ENCODE measurements at places on chromosomes 7 and 10.

GRCh38 chr7:117116211-117116610 lies 162.9 kb downstream of the ST7 start:
- DNase-seq: no peak

DNA sequence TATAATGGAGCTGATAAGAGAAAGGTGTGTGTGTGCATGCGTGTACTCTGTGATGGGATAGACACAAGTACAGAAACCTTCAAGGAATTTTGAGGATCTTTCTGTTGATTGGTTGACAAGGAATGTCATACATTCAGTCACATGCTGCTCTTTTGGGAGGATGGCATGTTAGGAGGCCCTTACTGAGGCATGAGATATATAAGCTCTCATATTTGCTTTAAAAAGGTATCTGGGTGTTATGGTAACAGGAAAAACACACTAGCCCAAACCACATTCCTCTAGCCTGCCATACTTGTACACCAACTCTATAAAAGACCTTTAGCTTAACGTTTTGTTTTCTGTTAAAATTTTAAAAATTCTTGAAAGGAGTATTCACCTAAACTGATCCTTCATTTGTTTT lies 72.5 kb upstream of the EGFR start:
- no peak for DNase-seq

DNA sequence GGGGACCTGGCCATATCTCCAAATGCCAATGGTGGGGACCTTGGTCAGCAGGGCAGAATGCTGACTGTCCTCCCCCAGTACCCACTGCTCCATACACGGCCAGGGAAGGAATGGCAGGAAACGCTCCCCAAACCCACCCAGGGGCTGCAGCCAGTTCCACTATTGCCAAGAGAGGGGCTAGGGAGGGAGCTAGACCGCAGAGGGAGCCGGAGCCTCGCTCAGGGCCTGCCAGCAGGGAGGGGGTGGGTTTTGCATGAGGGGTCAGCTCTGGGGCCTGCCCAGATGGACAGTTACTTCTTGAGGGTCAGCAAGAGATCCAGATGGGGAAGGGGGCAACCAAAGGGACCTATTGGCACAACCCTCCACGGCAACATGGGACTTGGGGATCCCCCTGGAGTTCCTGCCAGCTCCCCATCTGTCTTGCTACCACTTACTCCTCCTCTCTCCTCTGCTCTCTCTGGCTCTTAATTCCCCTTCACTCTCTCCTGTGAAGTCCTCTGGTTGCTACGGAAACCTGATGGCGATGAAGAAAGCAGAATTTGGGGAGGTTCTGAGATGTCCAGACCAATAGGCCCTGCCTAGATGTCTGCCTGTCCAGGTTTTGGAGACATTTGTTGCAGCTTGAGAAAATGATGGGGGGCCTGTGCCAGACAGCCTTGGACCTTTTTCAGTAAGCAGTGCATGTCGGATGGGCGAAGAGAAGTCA lies 12.6 kb downstream of the FGF8 start:
- no peak for DNase-seq

DNA sequence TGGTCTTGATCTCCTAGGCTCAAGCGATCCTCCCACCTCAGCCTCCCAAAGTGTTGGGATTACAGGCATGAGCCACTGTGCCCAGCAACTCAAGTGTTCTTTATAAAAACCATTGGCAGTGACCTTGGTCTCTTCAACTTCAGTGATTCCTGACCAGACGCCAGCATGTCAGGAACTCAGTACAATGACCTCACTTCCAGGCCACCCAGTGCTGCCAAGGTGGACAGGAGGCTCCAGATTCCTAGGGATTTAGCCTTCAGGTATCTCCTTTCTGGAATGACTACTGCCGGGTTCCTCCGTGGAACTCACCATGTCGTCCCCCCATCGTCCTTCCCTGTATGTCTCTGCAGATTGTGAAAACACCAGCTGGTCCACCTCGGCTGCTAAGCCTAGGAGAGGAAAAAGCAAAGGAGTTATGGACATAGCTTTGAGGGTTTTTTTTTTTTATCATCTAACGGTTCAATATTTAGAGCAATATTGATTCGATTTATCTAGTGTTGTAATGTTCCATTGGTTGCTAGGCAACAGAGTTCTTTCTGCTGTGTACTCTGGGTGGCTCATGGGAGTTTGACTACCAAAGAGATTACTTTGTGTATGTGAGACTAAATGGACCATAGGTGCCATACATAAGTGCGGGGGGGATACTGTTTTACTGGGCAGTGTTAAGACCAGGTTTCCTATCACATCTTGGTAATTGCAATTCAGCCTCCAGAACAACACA lies 425.8 kb upstream of the AUTS2 start:
- DNase-seq: no peak

DNA sequence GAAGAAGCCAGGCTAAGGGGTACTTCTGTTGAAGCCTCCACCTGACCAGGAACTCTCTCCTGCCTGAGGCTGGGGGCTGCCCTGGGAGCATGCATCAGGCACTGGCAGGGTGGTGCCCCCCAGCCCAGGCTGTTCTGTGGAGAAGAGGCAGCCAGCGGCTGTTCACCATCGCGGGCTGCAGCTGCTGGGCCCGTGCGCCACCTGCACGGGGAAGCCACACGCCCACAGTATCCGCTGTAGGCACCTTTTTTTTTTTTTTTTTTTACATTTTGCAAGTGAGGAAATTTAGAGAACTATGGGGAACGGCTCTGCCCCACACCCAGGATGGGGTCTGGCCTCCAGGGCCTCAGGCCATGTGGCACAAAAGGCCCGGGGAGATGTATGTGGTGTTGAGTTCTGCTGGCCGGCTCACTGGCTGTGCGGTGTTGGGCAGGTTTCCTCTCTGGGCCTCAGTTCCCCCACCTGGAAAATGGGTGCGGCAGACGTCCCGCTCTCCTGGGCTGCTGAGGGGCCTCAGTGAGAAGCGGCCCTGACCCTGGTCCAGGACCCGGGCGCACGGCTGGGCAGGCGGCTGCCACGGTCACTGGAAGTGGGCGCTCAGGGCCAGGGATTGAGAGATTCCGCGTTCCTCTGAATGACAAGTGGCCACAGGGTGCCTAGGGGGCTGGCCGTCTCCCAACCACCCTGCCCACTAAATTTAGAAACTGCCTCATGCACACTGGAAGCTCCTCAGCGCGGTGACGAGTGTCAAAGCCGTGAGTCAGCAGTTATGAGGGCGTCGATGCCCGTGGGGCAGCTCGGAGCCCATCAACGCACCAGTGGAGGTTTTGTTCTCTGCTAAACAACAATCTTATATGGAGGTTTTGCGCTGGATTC lies 8.8 kb upstream of the INTS1 start:
- DNase-seq: no peak

GRCh38 chr10:24097751-24098207 lies 111.2 kb upstream of the KIAA1217 start:
- DNase-seq: no peak

DNA sequence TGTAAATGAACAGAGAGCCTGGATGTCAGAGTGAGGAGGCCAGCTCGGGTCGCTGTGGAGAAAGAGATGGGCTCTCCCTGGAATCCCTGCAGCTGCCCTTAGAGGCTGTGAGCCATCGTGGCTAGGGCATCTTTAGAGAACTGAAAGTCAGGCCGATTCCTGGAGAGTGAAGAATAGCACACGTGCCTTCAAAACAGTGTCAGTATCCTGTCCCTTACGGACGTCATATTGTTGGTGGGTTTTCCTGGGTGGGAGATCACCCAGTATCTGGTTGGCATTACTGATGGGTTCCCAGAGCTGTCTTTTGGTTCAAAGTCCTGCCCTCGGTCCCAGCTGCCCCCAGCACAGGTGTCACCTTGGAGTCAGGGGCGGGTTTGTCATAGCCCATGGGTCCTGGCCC lies 25.3 kb downstream of the IKZF1 start:
- DNase-seq: no peak

GRCh38 chr7:144723301-144723700 lies 112.6 kb downstream of the TPK1 start:
- DNase-seq: no peak
